ENCODE measurements at places on chromosomes 3 and 15. TPM values are rescaled to one million over a fixed set of nuclear protein-coding genes. Genes with fewer than 3 reads are reported as not detected.
A peak's percentile ranks its signal among the peaks of the same experiment; 100 is the strongest.

DNA sequence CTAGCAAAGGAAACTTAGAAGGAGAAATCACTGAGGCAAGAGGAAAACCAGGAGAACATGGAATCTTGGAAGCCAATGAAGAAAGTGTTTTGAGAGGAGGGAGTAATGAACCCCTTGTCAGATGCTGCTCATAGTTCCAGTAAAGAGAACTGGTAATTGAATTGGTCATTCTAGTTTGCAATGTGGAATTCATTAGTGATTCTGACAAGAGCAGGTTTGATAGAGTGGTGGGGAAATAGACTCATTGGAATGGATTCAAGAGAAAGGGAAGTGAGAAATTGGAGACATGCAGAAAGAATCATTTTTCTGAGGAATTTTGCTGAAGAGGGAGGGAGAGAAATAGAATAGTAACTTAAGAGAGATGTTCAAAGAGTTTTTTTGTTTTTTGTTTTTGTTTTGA lies 21.0 kb downstream of the GLCE start:
- no peak for ATAC-seq
- no peaks in the 10 kb centered on the region for H3K27me3 ChIP-seq
- H3K4me3 ChIP-seq = no peak overlapping the region
- no peak overlapping the region for H3K27ac ChIP-seq

- no peaks in the 10 kb centered on the region for H3K36me3 ChIP-seq
- H3K27me3 ChIP-seq = no peaks in the 10 kb centered on the region
- H3K4me1 ChIP-seq = peaks cover 14% of the 10 kb centered on the region
- no peak for ATAC-seq
Measured at GRCh38 chr3:134295930-134296329, 45.3 kb upstream of the RYK start.

DNA sequence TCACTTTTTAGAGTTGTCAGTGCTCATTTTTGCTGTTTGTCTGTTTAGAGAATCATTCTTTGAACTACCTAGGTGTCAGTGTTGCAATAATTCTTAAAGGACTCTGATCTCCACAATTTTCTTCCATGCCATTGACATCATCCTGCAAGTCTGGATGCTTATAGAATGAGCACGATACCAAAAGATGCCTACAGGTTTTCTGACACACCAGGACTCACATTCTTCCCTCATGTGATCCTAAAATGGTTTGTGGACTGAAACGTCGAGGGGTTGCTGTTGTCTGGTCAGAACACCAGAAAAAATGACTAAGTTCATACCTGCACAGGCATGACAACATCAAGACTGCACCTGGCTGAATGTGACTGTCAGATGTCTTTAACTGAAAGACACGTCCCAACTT lies 95.9 kb downstream of the SEMA5B start:
- H3K36me3 ChIP-seq = no peaks in the 10 kb centered on the region
- no peak overlapping the region for H3K4me3 ChIP-seq
- ATAC-seq = no peak
- H3K27me3 ChIP-seq = no peaks in the 10 kb centered on the region
- no peak overlapping the region for H3K27ac ChIP-seq

DNA sequence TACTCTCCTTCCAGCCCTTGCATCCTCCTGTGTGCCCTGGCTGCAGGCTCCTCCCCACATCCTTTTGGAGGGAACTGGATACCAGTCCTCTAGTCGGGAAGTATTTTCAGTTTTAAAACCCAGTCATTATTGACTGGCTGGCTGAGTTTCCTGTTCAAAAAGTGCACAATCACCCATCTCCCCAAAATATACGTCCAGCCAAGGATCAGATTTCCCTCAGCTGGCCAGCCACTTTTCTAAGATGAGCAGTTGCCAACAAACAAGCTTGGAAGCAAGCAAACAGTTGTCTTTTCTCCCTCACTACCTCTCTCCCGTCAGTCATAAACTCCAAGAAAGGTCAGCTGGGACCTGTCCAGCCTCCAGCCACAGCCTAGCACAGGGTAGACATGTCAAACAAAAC lies 147.7 kb upstream of the GALNT15 start:
- H3K4me3 ChIP-seq = no peak overlapping the region
- H3K4me1 ChIP-seq = no peaks in the 10 kb centered on the region
- ATAC-seq = no peak
- H3K27me3 ChIP-seq = no peaks in the 10 kb centered on the region

- peak; percentile 35 for ATAC-seq
- no peaks in the 10 kb centered on the region for H3K36me3 ChIP-seq
- H3K27me3 ChIP-seq = no peaks in the 10 kb centered on the region
- H3K4me3 ChIP-seq = peak overlapping the region; percentile 93
- H3K4me1 ChIP-seq = no peaks in the 10 kb centered on the region
- peak overlapping the region; percentile 96 for H3K27ac ChIP-seq
Measured at GRCh38 chr3:136862617-136863322, 762 bp downstream of the NCK1 start.

DNA sequence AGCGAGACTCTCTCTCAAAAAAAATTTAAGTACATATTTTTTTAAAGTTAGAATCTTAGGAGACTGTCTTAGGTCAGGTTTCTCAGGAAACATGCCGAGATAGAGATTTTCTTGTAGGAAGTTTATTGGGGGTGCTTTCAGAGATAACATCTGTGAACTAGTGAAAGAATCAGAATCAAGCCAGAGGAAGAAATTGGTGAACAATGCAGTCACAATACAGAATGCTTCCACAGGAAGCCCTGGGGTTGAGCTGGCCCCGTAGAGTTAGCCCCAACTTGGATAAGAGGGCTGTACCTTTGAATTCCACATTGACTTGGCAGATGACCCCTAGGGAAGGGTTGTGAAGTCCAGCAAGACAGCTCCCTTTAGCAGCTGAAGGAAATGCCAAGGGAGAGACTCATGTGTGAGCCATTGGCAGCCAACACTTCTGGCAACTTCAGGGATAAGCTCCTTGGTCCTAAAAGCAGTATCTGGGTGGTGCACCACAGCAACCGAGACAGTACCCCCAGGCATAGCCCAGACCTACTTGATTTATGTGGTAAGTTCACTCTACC lies 7.1 kb upstream of the PLCB2 start:
- no peaks in the 10 kb centered on the region for H3K36me3 ChIP-seq
- no peak overlapping the region for H3K4me3 ChIP-seq
- H3K4me1 ChIP-seq = no peaks in the 10 kb centered on the region
- no peak for ATAC-seq

- H3K27ac ChIP-seq = no peak overlapping the region
- ATAC-seq = no peak
- no peaks in the 10 kb centered on the region for H3K27me3 ChIP-seq
- H3K36me3 ChIP-seq = no peaks in the 10 kb centered on the region
- H3K4me1 ChIP-seq = no peaks in the 10 kb centered on the region
Measured at GRCh38 chr15:48313216-48313615, 18.0 kb upstream of the DUT start.

DNA sequence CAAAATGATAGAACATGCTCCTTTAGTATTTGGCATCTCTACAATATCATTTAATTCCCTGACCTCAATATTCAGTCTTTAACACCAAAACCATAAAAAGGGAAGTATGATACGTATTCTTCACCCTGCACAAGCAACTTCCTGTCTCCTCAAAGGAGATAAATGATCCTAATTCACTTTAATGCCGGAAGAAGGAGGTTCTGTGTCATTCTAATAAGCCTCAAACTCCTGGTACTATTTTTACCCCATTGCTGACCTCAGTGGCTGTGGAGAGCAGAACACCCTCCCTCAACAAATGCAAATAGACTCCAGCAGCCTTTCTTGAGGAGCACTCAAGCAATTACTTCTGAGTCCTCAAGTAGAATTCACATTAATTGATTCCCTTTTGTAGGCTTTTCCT lies 173.3 kb downstream of the TMEM108 start:
- H3K36me3 ChIP-seq = no peaks in the 10 kb centered on the region
- no peak overlapping the region for H3K4me3 ChIP-seq
- no peaks in the 10 kb centered on the region for H3K27me3 ChIP-seq
- no peaks in the 10 kb centered on the region for H3K4me1 ChIP-seq
- H3K27ac ChIP-seq = peak overlapping the region; percentile 41
- no peak for ATAC-seq

DNA sequence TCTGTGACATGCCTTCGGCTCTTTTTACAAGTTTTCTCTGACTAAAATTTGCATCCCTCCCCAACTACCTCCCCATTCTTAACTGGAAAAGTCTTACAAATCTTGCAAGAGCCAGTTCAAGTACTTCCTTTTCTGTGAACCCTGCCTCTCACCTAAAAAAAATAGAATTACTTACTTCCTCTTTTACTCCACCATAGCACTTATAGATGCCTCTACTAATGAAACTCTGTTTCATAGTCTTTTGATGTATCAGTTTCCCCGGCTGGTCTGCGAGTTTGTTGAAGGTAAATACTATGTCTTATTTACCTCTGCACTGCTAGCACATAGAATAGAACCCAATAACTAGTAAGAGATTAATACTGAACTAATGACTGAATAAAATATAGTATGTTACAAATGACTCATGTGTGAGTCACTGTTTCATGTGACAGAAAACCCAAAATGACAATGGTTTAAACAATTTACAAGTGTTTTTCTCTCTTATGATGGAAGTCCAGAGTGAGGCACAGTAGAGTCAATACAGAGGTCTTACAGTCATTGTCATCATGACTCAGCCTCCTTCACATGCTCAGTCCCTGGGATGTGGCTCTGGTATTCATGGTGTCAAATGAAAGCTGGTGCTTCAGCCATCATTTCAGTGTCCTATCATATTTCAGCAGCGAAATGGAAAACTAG lies 393.5 kb downstream of the RSL24D1 start:
- no peak for ATAC-seq
- no peaks in the 10 kb centered on the region for H3K36me3 ChIP-seq
- no peak overlapping the region for H3K4me3 ChIP-seq
- H3K27me3 ChIP-seq = no peaks in the 10 kb centered on the region
- no peak overlapping the region for H3K27ac ChIP-seq
- no peaks in the 10 kb centered on the region for H3K4me1 ChIP-seq

DNA sequence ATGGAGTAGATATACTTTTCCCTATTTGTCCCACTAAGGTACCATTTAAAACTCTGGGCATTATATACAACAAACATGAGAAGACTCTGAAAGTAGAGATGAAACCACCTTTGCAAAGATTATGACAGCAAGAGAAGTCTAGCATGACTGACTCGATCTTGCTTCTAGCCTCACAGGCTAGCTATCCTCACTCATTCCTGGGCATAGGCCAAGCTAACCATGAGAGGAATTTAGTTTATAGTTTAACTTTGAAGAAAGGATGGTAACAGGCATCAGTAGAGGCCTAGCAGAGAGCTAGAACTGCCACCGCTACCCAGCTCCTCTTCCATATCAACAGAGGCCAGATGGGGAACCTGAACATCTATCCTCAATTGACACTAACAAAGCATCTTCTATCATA lies 63.5 kb upstream of the FSIP1 start:
- H3K4me3 ChIP-seq = no peak overlapping the region
- ATAC-seq = no peak
- H3K27ac ChIP-seq = no peak overlapping the region

DNA sequence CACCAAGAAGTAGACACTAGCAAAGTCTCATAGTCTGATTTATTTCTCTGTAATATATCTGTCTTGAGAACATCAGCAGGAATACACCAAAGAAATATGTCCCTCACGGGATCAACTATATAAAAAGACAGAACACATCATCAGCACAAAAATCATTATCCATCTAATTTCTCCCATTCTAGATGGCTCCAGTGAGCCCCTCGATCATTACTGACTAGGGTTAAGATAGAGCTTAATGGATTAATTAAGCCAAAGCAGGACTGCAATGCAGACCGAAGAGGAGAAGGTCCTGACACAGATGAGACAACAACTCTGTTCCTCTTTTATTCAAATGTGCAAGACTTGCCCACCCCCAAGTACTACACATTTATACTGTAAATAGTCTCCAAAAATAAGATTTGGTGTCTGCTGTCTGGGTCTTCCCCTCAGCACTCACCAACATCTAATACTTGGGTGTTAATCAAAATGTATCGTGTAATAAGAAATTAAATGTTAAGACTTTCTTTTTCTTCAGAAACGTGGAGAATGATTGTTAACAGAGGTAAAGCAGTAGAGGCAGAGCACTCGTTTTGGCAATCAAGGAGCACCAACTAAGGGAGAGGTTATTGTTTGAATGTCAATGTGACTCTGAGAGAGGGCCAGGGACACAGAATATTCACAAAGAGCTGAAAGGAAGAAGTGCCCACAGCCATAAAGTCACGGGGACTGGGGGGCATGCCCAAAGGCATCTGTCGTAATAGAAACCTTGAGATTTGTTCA lies 133.6 kb downstream of the TIGIT start:
- no peak overlapping the region for H3K4me3 ChIP-seq
- H3K27me3 ChIP-seq = no peaks in the 10 kb centered on the region
- H3K27ac ChIP-seq = no peak overlapping the region
- no peaks in the 10 kb centered on the region for H3K4me1 ChIP-seq
- ATAC-seq = no peak

- H3K36me3 ChIP-seq = peaks cover 26% of the 10 kb centered on the region
- H3K4me3 ChIP-seq = peak overlapping the region; percentile 75
- H3K27me3 ChIP-seq = no peaks in the 10 kb centered on the region
- H3K27ac ChIP-seq = peak overlapping the region; percentile 89
- H3K4me1 ChIP-seq = peaks cover 46% of the 10 kb centered on the region
Measured at GRCh38 chr3:48919215-48920138, 835 bp downstream of the ARIH2 start.

DNA sequence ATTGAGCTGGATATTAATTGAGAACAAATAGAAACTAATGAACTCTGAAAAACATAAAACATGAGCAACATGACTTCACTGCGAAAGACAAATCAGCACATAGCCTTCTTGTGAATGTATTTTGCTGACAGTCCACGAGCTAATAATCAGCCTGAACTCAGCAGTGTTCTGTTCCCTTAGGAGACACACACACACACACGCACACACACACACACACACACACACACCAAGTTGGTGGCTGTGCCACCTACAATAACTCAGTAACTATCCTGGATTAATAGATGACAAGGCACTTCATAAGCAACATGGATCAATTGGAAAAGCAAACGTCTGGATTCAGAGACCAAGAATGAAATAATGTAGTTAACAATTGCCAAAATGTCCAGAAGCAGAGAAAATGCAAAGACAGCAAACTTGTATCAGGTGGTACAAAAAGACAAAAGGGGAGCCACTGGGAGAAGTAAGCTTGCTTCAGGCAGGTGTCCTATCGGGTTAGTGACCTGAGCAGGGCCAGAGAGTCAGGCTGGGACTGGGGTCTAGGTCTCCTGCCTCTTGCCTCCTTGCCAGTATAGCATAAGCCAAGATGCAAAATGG lies 20.5 kb upstream of the UBE2Q2 start:
- no peak for ATAC-seq
- no peak overlapping the region for H3K4me3 ChIP-seq
- no peaks in the 10 kb centered on the region for H3K36me3 ChIP-seq
- H3K27ac ChIP-seq = no peak overlapping the region

Gene SUSD5
- total RNA-seq = 4.5 TPM

Gene CLSTN2
- total RNA-seq = 8.7 TPM

Gene SLC28A2
- not detected for total RNA-seq

Gene KIF15
- total RNA-seq = 2.4 TPM

Gene EFHB
- 2.4 TPM for total RNA-seq

Gene LTF
- 1.2 TPM for total RNA-seq

Gene WWTR1
- total RNA-seq = 263 TPM

Gene GOLGA6A
- not detected for total RNA-seq

All from gastroesophageal sphincter (tissue), 4 donors.